ENCODE measurements at places on chromosomes 13 and 19.

- DNase-seq: no peak
These were observed 3.2 kb downstream of the AXL start for GRCh38 chr19:41222240-41222639.

DNA sequence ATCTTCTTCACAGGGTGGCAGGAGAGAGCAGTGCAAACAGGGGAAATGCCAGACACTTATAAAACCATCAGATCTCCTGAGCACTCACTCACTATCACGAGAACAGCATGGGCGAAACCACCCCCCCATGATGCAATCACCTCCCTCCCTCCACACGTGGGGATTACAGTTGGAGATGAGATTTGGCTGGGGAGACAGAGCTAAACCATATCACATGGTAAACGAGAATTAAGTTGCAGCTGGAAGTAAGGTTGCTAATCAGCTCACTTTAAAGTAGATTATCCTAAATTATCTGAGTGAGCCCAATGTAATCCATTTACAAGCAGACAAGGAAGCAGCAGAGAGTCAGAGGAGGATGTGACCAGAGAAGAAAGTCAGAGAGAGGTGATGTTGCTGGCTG, 102.2 kb upstream of the IPO5 start:
- no peak for DNase-seq

- no peak for DNase-seq
These were observed 19.2 kb downstream of the ITM2B start for GRCh38 chr13:48252176-48252575.

GRCh38 chr19:1069009-1069779, 2.2 kb downstream of the ARHGAP45 start:
- DNase-seq: no peak

DNA sequence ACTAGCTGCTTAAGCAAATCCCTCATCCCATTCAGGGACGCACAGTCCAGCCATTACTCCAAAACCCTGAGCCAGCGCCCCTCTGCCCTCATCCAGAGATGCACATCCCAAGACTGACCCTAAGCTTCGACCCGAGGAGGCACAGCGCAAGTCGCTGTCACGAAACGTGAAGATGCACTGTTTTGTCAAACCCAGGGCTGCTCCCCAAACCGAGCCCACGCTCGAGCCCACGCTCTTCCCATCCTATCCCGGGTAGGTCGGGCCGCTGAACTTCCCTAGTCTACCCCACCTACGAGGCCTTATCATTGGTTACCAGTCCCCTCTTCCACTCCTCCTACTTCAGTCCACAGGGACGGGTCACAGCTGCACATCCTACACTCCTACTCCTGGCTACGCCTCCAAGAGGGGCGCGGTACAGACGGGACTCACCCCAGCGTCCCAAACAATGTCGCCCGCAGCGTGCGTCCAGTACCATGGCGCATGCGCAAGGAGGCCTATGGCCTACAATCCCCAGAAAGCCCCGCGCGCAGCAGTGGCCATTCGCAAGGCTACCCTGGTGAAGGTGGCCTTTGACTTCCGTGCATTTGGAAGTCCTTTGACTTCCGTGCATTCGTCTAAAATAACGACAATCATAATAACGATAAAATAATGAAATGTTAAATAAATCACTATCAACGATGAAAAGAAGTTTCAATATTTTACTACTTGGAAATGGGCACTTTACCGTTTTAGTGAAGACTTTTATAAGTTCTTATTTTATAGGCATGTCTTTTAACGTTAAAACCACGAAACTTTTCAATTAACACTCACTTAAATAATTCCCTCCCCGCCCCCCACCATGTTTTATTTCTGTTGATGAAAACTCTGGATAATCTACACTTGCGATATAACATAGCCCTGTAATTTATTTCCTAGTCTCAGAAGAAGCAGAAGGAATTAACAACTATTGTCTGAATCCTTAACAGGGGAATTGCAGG, at the start of gene ZNF285:
TSS of gene ZNF285 (minus strand) at position 470 of the 977 bp plus-strand sequence. CDS start 4,395 bp downstream, outside the sequence.
- DNase-seq: peak; percentile 98

DNA sequence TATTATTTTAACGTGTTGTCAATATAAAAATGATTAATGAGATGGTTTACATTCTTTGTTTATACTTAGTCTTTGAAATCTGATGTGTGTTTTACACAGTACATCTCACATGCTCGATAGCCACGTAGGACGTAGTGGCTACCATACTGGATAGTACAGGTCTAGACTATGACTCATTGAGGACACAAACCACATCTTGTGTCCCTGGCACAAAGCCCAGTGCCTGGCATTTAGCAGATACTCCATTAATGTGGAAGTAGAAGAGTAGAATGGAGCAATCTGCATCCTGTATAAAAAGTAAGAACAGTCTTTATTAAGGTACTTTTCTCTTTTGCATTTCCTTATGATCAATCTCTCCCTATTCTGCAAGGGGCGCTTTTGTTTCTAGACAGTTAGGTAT, 49.0 kb upstream of the FRY start:
- DNase-seq: peak; percentile 13

- DNase-seq: no peak
These were observed 10.0 kb downstream of the FNDC3A start for GRCh38 chr13:48985756-48986155.

GRCh38 chr19:39413911-39414608, 1.6 kb downstream of the PLEKHG2 start:
- no peak for DNase-seq

DNA sequence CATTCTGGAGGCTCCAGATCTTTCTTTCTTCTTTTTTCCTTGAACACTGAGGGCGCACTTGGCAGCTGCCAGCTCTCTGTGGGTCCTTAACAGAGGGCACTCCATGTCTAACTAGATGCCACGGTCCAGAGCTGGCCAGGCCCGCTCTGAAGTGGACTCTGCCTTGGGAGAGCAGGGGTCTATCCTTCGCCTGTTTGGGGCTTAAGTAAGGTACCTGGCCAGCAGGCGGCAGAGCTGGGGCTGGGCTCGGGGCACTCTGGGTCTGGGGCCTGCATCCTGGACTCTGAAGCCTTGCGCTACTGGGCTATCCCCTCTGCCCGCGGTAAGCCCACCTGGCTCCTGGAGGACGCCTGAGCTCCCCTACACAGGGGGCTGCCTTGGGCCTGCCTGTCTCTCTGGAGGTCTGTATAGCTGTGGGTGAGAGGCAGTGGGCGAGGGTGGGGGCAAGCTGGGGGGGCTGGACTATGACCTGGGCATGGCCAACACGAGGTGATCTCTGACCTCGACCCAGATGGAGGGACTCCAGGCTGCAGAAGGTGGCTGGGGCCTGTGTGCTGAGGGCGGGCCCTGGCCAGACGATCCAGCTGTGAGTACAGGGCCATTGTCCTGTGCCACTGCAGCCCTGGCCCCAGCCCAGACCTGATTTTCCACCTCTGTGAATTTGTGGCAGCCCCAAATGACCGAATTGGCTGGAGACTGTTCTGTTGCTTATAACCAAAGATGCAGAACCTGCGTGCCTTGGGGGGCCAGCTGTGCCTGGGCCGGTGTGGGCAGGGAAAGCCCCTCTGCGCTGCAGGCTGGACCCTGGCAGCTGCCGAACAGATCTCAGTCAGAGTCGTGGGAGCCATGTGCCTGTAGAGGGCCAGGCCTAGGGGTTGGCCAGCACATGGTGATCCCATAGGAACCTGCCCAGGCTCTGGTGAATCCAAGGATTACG, 26.5 kb downstream of the CEBPG start:
- no peak for DNase-seq

DNA sequence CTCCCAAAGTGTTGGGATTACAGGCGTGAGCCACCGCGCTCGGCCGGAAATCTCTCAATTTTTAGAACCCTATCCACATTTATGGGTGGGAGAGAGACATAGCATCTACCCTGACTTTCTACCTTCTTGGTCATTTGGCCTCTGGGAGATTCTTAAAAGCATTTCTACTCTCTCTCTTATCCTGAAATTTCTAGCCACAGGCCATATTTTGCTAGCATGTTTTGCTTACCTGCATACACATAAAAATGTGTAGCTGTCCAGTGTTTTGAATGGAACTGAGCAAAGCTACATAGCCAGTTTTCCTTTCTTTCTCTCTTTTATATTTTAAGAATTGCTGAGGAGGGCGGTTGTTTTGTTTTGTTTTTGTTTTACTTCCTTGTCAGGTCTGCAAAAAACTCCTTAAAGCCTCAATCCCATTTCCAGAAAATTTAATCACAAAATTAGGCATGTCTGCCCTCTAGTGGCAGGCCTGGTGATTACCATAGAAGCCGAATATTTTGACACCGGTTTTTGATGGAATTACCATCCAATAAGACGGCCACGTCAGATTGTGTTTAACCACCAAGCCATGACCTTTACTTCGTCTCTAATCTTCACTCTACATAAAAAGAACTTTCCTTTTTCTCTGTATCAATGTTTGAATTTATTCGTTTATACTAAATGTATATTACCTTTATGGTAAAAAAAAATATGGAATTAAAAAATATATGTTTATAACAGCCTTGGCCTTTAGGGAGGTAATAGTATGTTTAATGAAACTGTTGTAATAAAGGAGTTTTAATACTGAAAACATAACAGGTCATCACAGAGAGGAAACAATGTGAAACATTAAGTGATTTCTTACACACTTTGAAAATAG, 34.4 kb upstream of the OXGR1 start:
- DNase-seq: peak; percentile 38

- DNase-seq: no peak
These were observed 7.5 kb upstream of the MPV17L2 start for GRCh38 chr19:18185538-18185937.

- DNase-seq: no peak
These were observed 1.7 kb upstream of the NUMBL start for GRCh38 chr19:40692212-40692551.

DNA sequence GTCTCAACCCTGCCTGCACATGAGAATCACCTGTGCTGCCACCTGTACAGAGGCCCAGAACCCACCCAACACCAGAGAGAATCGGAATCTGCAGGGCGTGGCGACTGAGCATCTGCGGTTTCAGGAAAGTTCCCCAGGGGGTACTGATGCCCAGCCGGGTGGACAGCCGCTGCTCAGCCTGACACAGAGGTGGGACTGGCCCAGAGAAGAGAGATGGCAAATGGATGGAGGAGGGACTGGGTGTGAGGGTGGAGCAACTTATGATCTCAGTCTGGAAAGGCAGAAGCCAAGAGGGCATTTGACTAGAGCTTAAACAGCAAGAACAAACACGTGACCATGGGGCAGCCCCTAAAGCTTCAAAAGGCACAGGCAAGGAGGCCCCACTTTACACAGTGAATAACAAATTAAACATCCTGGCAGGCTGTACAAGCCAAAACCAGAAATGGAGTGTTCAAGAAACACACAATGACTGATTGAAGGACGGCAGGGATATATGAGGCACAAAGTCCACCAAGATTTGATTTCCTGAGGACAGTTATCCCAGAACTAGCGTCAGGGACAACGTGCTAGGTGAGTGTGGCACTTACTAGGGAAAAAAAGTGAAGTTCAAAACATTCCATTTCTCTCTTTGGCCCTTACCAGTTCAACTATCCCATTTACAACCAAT, 3.1 kb downstream of the RANBP3 start:
- no peak for DNase-seq

DNA sequence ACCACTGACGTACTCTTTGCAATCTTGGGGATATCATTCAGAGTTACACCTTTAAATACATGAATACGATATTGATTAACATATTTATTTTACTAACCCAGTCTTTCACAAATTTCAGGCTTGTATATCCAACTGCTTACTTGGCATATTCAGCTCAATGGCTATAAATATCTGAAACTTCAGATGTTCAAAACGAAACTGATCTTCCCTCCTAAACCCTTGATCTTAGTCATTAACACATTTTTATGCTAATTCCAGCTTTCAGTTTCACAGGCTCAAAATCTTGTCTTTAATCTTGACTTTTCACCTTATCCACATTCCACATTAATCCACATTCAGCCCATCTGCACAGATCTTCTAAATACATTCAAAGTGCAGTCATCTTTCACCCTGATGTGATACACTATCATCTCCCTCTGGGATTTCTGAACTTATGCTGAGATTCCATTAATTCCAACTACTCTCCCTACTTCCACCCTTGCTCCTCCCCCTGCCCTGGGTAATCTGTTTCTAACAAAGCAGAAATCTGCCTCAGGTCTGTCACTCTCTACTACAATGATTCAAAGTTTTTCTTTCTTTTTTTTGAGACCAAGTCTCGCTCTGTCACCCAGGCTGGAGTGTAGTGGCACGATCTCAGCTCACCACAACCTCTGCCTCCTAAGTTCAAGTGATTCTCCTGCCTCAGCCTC, 387.2 kb downstream of the GPC5 start:
- no peak for DNase-seq

DNA sequence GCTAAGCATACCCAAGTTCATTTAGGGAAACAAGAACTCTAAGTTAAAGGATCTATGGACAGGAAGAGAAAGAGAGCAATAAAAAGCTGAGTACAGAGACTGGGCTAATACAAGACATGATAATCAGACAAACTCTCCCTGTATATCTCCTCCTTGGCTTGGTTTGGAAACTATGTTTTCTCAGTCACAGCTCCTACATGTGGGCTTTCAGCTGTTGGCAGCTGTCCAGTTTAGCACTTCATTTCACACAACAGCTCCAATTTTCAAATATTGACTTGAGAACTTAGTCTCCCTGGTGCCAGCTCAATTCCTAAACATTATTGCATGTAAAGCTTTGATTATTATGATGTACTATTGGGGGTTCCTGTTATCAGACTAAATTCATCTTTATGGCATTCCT, 222.8 kb upstream of the OBI1 start:
- DNase-seq: peak; percentile 10

DNA sequence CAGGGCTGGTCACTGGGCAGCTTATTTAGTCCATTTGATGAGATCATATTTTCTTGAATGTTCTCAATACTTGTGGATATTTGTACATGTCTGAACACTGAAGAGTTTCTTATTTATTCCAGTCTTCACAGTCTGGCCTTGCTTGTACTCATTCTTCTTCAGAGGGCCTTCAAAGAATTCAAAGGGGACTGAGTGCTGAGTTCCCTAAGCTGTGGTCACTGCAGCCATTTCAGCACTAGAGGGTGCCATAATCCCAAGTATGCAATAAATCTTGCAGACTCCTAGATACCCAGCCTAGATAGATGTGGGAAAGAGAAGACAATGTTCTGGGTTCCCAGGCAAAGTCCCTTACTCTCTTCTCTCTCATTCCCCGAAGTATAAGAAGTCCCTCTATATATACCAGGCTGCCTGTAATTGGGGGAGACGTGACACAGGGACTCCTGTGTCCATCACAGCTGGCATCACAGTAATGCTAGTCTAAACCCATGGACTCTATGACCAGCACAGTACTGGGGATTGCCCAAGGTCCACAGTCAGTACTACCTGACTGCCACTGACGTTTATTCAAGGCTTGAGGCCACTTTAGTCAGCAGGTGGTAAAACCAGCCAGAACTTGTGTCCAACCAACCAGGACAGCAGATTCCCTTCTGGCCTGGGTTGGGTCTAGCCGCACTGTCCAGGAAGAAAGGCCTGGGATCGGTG, 8.9 kb upstream of the VN1R1 start:
- DNase-seq: no peak

- DNase-seq: no peak
These were observed 816.6 kb downstream of the DIAPH3 start for GRCh38 chr13:59346999-59347723.

DNA sequence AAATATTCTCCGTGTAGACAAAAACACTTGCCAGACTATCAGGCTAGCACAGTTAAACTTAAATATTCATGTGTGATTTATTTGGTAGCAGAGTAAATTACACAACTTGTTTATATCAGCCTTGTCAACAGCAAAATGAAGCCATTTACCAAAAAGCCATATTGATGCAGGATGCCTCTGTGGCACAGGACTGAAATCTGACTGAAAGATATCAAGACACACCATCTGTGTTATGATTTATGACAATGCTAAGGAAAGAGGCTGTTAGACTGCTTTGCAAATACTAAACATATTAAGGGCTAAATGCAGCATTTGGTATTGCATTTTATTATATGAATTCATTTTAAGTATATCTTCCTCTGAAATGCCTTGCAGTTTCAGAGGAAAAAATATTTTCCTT, 44.8 kb upstream of the FNDC3A start:
- peak; percentile 74 for DNase-seq

GRCh38 chr19:48617146-48617937, 1.6 kb downstream of the RPL18 start:
- no peak for DNase-seq
